ENCODE measurements at places on chromosomes 13 and 19.

DNA sequence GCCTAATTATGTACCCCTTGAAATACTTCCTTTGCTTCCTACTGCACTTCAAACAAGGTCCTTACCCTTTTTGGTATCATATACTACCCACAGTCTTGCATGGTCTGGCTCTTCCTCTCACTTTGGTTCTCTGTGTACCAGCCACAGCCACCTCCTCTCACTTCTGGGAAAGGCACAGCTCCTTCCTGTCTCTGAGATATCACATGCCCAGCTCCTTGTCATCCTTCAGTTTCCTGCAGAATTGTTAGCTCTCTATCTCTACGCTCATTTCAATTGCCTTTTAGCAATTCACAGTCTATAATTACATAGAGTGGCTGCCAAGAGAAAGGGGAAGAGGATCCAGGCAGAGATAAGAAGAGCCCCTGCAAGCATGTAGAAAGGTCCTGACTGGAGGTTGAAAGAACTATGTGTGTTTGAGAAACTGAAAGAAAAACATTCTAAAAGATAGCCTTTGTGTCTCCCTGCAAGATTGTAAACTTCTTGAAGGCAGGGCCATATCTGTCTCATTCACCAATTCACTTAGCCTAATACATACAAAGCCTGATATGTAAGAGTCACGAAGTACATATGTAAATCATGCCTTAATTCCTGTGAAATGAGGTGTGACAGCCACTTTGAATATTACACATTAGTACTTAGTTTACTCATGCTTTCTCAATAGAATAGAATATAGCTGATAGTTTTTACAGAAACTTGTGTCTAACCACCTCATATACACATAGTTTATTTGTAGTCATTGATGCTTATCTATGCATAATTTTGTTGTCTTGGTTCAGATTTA, 933.1 kb downstream of the DIAPH3 start:
- no peak for DNase-seq

- DNase-seq = no peak
Measured at GRCh38 chr13:97537110-97537509, 103.1 kb downstream of the RAP2A start.

DNA sequence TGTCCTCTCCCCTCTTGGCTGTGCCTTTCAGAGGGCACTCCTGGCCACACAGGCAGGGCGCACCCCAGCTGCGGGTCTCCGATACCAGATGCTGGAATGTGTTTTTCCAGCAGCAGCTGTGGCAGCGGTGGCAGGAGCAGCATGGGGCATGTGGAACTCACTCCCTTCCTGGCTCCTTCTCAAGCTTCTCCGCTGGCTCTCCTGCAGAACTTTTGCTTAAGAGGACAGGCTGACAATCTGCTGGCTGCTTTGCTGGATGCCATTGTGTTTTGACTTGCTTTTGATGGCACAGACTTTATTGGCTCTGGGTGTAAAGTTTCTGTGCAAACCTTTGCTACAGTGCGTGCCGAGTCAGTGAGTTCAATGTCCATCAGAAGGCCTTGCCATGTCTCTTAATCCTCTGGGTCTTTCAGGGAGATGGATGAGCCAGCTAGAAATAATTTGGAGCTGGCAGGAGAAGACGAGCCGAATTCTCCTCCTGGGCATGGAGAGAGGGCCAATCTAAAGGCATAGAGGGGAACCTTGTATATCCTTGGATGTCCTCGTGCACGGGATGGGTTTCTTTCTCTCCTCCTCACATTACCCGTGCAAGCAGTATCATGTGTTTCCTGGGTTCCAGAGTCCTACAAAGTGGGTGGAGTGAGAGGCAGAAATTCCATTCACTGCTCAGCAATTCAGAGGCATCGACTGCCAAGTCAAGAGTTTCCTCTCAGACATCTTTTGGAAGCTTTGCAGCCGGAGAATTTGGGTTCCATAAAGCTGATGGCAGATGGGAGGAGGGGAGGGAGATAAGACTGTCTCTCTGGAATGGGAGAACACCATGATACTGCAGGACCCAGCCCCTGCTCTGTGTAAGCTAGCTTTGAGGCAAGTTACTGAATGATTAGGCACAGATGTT, 231.2 kb downstream of the FGF9 start:
- DNase-seq = no peak

DNA sequence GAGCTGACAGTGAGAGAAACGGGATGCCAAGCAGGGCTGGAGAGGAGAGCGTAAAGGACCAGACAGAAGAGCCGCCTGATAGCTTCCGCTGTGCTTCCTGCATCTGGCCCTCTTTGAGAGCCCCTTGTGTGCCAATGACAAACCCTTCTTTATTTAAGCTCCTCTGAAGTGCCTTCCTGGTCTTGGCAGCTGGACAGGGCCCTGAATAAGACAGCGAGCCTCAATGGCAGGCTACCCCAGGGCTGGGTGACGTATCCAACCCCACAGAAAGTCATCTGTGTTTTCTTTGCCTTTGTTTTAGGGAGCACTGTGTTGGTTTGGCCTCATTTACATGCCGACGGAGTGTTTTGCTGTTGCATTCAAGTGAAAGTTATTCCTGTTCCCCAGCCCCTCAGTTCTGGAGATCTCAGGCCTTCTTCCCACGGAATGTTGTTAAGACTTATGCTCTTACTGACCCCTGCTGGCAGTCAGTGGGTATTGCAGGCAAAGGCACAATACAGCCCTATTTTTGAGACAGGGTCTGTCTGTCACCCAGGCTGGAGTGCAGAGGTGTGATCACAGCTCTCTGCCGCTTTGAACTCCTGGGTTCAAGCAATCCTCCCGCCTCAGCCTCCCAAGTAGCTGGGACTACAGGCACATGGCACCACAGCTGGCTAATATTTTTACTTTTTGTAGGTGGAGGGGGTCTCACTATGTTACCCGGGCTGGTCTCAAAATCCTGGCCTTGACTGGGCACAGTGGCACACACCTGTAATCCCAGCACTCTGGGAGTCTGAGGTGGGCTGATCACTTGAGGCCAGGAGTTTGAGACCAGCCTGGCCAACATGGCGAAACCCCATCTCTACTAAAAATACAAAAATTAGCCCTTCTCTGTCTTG, 16.8 kb downstream of the CCL25 start:
- peak; percentile 63 for DNase-seq

DNA sequence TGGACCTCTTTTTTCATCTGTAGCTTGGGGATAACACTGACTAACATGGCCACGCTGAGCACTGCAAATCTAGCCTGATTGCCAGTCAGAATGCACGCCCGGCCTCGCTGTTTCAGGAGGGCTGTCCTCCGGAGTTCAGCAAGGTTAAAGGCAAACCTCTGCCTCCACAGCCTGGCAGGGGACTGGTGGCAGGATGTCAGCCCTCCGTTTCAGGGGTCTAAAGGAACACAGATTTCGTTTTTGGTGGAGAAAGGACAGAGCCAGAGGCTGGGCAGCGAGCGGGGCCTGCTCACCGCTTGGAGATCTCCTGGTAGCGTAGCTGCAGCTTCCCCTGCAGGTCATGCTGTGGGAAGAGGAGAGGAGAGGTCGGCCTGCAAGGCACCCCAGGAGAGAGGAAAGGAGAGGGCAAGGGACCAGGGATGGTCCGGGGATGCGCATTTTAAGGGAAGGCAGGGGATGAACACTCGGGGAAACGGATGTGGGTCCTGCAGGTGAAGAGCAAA, 560 bp downstream of the NDUFA7 start:
- DNase-seq = peak; percentile 24

- DNase-seq = no peak
Measured at GRCh38 chr19:55091126-55091910, 15.6 kb downstream of the EPS8L1 start.

DNA sequence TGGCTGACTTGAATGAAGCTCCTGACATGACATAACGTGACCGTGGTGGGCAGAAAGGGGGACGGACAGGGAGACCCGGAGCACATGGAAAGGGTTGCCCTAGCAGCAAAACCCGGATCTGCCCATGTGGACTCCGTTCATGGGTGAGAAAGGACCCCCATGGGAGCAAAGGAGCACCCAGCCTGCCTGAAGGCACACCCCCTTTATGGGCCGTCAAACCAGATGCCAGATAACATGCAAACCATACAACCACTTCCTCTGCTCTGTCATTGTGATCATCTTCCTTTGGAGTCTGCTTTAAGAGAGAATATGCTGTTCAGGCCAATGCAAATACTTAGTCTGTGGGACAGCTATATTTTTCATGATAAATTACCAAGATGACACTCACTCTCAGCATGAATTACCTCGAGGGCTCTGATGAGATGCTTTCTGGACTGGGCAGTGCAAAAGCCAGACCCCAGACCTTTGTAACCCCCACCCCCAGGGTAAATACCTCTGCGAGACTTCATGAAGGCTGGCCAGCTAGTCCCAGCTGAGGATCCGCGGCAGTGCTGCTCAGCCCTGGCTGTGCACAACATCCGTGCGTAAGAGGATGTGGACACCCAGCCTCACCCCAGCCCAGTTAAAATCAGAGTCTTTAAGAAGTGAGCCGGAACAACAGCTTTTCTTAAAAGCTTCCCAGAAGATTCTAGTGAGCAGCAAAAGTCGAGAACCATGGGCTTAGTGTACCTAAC, 126.6 kb downstream of the USP12 start:
- no peak for DNase-seq

DNA sequence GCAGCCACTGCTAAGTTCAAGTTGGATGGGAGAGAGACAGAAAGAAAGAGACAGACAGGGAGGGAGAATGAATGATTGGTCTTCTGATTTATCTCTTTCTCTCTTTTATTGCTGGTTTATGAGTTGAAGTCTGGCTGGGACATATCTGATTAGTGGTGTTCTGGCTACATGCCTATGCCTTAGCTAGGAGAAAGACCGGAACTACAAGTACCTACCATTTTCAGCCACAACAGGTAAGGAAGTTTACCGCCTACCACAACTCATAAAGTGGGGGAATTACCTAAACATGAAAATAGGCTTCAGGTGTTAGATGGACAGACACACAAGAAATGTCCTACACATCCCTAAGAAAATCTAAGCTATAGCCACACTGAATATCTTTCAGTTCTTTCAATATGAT, 36.6 kb upstream of the GPC6 start:
- DNase-seq = no peak
